ENCODE measurements at places on chromosomes 4 and X.

DNA sequence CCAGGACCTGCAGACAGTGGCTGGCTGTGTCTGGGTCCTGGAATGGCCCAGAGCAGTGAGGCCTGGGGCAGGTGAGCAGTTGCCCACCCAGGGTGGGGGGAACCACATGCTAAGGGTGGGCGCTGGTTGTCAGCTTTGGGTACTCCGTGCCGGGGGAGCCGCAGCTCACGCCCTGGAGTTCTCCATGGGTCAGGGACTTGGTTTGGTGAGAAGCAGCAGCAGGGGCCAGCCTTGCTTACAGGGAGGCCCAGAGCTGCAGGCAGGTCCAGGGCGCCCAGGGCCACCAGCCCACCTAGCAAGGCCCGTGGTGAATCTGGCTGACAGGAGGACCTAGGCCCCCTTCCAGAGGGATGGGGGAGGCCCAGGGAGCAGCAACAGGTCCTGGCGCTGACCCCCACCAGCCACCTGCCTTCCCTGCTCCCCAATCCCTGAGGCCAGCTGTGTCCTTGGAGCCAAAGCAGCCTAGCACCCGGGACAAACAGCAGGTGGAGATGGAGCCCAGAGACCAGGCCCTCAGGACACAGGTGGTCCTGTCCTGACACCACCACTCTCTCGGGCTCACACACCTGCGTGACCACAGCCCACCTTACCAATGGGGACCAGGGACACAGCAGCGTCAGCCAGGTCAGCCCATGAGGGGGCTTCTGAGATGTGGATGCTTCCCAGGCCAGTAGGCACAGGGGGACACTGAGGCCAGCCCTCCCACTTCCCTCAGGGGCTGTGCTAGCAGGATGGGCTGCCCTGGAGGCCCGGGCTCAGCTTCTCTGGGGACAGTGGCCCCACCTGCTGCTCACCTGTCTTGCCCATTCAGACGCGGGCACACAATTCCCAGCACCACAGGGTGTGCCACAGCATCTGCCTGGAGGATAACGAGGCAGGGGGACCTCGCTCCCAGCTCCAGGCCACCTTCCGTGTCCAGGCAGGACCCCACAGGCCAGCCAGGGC is 3.5 kb downstream of the MXD4 start:
- no peak for DNase-seq

- DNase-seq = no peak
These were observed 60.3 kb downstream of the DCTD start for GRCh38 chr4:182856862-182857261.

DNA sequence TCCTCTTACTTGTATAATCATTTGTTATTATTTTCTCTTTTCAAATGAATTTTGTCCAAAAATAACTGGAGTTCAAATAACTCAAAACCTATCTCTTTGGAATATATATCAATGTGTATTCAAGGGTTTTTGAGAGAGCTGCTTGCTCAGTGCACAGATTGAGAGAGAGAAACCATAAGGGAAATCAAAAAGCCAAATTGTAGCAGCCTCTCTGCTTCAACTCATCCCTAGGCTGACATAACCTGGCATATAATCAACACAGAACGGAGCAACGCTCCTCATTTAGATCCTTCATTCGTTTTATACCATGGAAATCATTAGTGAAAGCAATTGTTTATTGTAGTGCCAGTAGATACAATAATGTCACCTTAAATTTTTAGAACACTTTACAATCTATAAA is 1.8 kb upstream of the GPM6A start:
- no peak for DNase-seq

GRCh38 chr4:140359562-140360427 is 13.7 kb upstream of the SCOC start:
- DNase-seq = peak; percentile 71

GRCh38 chr4:159483110-159483781 is 380.4 kb downstream of the RAPGEF2 start:
- no peak for DNase-seq

GRCh38 chrX:23855569-23855968 is 52.2 kb downstream of the APOO start:
- DNase-seq = no peak

DNA sequence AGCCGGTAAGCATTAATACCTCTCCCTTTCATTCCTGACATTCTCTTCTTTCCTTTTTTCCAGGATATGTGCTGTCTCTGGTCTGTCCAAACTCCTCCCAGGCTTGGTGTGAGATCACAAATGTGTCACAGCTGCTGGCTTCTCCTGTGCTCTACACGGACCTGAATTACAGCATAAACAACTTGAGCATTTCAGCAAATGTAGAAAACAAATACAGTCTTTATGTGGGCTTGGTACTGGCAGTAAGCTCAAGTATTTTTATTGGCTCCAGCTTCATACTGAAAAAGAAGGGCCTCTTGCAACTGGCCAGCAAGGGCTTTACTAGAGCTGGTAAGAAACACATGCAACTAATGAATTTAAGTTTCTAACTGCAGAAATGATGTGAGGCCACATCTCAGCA is 8.4 kb downstream of the NIPAL1 start:
- DNase-seq = no peak

GRCh38 chr4:67131224-67131623 is 414.1 kb downstream of the CENPC start:
- no peak for DNase-seq

DNA sequence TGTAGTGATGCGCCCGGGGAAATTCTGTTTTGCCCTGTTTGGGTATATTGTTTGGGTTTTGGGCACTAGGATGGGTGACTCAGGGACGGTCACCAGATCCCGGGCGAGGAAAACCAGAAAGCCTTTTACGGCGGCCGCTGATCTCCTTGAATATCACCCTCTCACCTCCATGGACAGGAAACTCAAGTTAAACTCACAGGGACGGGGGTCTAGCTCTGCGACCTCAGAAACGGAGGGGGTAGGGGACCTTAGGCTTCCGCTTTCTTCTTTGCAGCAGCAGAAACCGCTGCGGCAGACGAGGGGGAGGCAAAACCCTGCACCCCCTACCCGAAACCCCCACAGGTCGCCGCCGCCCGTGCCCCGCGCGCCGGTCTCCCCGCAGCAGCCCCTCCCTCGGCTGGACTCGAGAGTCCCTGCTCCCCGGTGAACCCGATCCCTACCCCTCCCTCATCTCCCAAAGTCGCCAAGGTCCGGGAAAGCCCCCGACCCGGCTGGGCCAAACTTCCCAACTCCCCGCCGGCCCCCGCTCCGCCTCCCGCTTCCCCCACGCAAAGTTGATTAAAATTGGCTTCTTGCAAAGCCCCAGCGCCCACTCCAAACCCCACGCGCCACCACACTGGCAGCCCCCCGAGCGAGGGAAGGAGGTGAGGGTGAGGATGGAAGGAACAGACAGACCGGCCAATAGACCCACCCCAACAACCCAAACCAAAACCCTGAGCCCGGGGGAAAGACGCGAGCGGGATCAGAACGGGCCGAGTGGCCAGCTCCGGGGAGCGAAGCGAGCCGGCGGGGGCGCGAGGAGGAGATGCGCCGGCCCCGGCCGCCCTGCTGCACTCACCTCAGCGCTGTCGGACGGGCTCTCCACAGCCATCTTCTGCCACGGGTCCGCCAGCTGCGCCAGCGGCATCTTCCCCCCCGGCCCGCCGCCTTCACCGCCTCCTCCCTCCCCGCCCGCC is 705 bp downstream of the RPS6KA3 start:
- peak; percentile 13 for DNase-seq

- DNase-seq = no peak
These were observed 22.5 kb upstream of the GPR34 start for GRCh38 chrX:41666251-41666650.

DNA sequence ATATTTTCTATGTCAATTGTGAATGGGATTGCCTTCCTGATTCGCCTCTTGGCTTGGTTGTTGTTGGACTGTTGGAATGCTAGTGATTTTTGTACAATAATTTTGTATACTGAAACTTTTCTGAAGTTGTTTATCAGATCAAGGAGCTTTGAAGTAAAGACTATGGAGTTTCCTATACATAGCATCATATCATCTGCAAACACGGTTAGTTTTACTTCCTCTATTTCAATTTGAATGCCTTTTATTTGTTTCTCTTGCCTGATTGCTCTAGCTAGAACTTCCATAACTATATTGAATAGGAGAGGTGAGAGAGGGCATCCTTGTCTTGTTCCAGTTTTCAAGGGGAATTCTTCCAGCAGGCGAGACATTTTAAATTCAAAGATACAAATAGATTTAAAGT is 226.5 kb downstream of the FBXO8 start:
- DNase-seq = no peak

GRCh38 chrX:97145934-97146333 is 262.2 kb downstream of the RPA4 start:
- no peak for DNase-seq

DNA sequence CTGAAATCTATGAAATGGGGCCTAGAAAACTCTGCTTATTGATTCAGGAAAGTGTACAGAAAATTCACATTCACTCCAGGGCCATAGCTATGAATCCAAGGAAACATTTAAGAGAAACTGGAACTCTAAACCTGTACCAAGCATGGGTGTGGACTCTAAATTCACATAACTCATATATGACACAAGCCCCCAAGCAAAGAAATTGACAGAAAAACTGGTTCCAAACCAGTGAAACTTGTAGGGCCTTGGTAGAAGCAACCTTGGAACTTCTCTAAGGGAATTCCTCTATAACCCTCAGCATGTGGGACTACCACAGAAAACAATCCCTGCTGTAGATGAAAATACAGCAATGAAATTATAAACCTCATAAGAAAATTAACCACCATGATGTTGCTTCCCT is 106.6 kb upstream of the NRK start:
- DNase-seq = no peak

GRCh38 chr4:117157360-117157759 is 72.0 kb upstream of the TRAM1L1 start:
- DNase-seq = no peak

DNA sequence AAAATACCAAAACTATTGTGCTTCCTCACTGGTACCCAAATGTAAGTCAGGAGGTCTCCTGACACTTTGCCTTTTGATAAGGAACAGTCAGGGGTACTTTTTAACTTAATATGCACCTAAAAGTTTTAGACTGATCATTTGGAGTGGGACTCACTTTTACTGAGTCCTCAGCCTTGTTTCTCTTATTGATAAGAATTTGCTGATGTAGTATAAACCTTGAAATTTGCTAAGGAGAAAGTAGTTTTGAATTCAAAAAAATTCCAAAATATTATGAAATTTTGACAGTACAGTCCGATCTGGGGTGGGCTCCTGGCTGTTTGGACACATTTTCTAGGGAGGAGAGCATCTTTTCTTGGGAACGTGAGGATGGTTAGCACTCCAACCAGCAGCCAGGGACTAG is 91.4 kb upstream of the GATB start:
- DNase-seq = no peak

GRCh38 chr4:129344058-129344457 is 248.1 kb downstream of the C4orf33 start:
- no peak for DNase-seq
